ENCODE measurements at places on chromosomes 13 and 19.

DNA sequence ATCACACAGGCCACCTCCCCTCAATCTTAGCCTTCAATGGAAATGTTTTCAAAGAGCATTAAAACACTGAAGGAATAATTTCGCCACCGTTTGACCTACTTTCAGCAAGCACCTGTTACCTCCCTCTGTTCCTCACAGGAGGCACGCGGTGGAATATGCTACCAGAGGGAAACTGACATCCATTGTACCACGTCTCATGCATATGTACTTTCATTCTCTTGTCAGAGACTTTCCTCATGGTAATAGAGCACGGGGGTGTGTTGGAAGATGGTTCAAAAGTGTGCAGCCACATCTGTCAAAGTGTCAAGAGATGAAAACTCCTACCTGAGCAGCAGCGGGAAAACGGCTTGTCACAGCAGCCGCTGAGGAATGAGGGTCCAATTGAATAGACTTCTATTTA is 143.4 kb downstream of the NALCN start:
- no peak for DNase-seq

DNA sequence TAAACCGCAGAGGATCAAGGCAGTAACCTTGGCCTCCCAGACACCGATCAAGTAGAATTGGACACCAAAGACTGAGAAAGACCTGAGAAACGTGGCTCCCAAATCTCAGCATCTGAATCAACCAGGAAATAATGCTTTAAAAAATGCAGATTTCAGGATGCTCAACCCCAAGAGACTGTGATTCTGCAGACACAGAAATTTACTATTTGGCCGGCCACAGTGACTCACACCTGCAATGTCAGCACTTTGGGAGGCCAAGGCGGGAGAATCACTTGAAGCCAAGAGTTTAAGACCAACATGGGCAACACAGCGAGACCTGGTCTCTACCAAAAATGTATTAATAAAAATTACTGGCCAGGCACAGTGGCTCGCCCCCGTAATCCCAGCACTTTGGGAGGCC is 6.2 kb downstream of the ABCC4 start:
- DNase-seq = no peak

GRCh38 chr13:40665126-40666044 is 1.1 kb downstream of the FOXO1 start:
- DNase-seq = peak; percentile 58

DNA sequence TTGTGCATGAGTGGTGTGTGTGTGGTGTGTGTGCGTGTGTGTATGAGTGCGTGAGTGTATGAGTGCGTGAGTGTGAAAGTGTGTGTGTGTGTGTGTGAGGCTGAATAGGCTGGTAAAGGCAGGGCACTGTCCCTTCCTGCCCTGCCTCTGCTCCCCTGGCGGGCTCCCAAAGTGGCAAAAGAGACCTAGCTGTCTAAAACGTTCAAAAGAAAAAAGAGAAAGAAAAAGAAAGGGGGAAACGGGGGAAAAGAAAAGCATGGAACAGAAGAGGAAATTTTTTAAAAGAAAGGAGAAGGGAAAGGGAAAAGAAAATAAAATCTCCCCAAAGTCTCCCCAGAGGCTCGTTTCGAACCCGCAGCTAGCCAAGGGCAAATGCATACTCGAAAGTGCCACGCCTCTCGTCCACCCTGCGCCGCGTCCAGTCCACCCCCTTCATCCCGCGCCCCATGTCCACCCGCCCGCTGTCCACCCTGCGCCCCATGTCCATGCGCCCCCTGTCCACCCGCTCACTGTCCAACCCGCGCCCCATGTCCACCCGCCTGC is 37.0 kb upstream of the FLT1 start:
- DNase-seq = no peak

GRCh38 chr19:28885965-28886364 is 327.0 kb downstream of the UQCRFS1 start:
- DNase-seq = no peak

- DNase-seq = no peak
Measured at GRCh38 chr19:50190439-50190891, 13.0 kb upstream of the MYH14 start.

DNA sequence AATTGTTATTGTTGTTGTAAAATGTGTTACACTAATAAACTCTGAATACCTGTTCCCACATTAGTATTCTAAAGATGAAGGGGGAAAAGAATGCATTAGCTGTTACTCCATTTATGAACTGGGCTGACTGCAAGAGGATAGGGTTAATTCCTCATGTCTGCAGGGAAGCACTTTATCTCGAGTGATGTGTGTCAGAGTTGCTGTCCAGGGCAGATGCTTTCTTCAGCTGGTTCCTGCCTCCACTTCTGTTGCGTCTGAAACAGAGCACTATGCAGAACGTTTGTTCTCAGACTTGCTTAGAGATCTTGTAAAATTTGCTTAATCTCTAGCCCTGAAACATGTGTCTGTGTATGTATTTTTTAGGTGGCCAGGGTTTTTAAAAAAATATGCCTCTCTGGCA is 318.8 kb downstream of the SPRY2 start:
- DNase-seq = no peak

- DNase-seq = no peak
Measured at GRCh38 chr19:13275016-13275722, 125.0 kb downstream of the IER2 start.

DNA sequence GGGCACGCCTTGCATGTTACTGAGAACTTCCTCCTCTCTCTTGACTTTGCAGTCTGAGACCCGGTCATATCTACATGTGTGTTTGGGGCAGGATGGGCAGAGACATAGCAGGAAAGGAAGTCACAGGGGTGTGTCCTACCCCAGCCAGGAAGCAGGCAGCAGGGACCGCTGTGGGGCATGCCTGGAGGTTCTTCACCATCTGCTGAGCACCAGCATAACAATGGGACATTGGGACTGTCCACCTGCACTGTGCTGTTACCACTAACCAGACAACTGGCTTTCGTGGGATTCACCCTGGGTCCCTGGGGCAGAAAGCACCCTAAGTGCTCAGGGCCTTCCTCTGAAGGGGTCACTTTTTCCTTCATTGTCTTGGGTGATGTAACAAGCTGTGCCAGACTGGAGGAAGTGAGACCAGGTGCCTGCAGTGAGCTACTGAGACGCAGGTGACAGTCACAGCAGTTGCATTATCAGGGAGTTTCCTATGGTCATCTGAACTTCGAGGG is 2.6 kb upstream of the HAUS5 start:
- peak; percentile 49 for DNase-seq

GRCh38 chr13:111644750-111645149 is 324.3 kb downstream of the TEX29 start:
- DNase-seq = no peak

DNA sequence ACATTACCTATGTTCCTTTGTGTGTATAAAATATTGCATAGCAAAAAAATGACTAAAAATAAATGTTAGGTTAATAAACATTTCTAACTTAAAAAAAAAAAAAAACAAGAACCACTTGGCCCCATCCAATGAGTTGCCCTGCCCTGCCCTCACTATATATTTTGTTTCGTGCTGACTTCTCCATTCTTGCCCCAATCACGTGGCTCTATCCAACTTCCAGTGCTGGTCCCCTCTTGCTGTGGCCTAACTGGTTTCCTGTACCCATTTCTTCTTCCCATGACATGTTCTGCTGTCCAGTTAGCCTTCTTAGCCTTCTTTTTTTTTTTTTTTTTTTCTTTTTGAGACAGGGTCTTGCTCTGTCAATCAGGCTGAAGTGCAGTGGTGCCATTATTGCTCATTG is 151.6 kb downstream of the FOXO1 start:
- no peak for DNase-seq

GRCh38 chr19:43814663-43815352 is 12.3 kb upstream of the ZNF283 start:
- no peak for DNase-seq

DNA sequence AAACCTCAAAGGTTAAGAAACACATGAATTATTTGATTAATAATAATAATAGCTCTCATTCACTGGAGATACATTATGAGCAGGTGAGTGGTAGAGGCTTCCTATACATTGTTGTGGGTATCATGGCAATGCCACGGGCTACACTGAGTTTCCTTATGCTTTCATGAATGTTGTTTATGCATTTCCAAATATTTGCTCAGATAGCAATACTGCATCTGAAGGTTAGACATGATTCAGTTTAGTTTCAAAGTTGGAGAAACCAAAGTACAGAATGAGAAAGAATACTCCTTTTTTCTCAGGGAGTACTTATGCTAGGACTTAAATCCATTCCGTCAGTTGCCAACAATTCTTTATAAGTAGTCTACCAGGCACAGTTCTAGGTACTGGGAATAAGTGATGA is 108.5 kb downstream of the FRY start:
- no peak for DNase-seq

DNA sequence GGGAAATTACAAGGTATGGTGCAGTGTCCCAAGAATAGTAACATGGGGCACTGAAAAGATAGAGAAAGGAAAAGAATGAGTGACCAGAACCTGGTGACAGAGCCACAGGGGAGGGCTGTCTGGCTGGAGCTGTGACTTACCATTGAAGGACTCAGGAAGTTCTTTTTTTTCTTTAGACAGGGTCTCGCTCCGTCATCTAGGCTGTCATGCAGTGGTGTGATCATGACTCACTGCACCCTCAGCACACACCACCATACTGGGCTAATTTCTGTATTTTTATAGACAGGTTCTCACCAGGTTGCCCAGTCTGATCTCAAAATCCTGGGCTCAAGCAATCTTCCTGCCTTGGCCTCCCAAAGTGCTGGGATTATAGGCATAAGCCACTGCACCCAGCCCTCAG is 8.8 kb upstream of the CPB2 start:
- DNase-seq = no peak

DNA sequence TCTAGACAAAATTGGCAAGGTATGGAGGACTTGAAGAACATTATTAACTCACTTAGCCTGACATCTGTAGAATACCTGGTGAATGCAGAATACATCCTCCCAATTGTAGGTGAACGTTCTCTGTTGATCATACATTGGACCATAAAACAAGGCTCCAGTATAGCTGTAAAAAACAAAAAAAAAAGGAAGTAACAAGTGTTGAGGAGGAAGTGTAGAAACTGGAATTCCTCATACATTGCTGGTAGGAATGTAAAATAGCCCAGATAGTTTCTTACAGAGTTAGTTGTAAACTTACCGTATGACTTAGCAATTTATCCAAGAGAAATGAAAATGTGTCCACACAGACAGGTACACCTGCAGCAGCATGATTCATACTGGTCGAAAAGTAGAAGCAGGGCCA is 44.8 kb downstream of the TSSK6 start:
- DNase-seq = no peak

- DNase-seq = no peak
Measured at GRCh38 chr13:48006396-48006795, 5.3 kb upstream of the SUCLA2 start.

DNA sequence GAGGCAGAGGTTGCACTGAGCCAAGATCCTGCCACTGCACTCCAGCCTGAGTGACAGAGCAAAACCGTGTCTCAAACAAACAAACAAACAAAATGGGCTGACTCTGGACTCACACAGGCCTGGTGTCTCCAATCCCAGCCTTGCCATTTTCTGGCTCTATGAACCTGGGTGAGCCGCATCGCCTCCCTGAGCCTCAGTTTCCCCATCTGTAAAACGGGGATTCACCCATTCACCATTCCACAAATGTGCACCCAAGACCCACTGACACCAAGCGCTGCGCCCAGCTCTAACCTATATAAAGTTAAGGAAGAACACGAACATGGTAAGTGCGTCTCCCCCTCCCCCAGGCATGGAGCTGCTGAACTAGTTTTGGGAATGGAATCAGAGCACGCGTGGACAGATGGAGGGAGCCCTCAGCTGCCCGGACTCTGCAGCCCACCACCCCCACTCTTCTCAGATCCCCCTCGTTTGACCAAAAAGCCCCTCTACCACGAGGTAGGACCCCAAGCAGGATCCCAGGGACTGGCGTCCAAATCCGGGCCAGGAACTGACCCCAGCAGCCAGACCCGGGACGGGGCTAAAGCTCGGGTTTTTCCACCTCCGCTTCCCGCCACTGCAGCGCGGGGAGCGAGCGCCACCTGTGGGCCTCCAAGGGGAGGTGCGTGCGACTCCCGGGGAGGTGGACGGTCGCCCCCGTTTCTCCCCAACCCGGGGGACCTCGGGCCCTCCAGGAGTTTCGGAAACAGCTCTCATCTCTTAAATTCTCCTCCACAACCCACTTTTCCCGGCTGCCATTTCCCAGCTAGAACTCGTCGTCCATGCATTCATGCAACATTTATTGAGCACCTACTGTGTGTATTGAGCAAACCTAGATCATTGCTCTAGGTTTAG is 33.0 kb upstream of the ADGRE5 start:
- peak; percentile 73 for DNase-seq

GRCh38 chr13:19763618-19764017 is 19.1 kb downstream of the PSPC1 start:
- no peak for DNase-seq

DNA sequence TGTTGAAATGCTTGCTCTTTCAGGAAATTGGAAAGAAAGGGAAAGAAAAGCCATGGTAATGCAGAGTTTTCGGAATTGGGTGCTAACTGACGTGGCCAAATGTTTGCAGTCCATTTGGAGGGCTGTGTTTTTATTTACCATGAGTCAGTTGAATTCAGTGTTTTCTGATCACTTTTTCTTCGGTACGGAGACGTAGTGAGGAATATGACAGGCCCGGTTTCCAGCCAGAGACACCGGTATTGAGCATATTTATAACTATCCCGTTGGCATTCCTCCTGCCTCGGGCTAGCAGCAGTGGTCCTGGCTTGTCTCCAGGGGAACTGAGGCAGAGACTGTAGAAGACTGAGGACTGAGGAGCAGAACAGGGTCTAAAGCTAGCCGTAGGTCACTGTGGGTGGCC is 1.0 kb downstream of the CDC16 start:
- DNase-seq = no peak

DNA sequence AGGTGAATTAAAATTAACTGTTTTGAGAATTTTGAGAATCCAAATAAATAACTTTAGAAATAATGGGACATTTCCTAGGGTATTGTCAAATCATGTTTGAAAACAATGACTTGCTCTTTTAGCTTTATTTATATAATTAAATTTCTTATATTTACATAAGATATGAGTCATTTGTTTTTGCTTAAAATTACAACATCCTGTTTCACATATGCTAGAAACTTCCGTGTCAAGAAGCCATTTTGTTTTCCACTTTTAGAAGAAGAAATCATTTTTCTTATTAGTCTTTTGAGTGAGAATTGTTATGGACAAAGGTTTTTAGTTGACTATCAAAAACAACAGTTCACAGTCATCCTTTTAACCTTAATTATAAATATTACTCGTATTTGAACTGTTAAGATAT is 48.2 kb downstream of the DPY19L3 start:
- DNase-seq = no peak

DNA sequence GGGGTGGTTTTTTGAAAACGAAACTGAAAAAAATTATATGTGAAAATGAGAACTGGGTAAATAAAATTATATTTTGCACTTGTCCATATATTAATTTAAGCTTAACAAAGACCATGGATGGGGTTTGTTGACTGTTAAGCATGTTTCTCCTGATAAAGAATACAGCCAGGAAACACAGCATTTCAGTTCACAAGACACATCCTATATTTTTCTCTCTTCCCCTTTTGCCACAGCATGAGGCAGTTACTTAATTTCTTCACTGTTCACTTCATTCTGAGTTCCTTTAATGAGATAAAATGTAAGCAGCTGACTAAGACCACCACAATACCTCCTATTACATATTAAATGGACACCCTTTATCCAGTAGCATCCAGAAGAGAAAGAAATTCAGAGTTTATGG is 64.0 kb downstream of the RXFP2 start:
- no peak for DNase-seq

DNA sequence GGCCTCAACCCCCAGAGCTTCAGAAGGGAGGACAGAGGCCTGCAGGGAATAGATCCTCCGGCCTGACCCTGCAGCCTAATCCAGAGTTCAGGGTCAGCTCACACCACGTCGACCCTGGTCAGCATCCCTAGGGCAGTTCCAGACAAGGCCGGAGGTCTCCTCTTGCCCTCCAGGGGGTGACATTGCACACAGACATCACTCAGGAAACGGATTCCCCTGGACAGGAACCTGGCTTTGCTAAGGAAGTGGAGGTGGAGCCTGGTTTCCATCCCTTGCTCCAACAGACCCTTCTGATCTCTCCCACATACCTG is 969 bp upstream of the CEACAM5 start:
- no peak for DNase-seq

All from activated T-cell treated with anti-CD3 and anti-CD28 coated beads, Interleukin-2, amount 50 U/mL, for 72 hours (primary cell).